ENCODE measurements at places on chromosomes 13 and 19.

- no peak for DNase-seq
Observed at GRCh38 chr13:34352958-34353357, 535.0 kb downstream of the RFC3 start.

DNA sequence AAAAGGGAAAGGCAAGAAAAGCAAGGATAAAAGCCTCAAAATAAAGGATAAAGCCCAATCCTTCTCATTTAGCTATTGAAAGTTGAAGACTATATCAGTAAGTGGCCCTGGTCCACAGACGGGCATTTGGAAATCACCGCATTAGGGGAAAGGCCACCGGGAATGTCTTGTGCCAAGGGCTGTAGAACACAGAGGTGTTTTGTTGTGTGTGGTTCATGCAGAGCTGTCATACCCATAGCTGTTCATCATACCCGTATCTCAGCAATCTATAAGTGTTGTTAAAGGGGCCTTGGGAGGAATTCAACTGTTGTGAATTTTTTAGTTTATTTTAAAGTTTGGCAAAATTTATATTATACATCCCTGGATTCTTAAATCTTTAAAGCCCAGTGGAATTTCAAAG is 33.0 kb downstream of the DLEU7 start:
- no peak for DNase-seq

DNA sequence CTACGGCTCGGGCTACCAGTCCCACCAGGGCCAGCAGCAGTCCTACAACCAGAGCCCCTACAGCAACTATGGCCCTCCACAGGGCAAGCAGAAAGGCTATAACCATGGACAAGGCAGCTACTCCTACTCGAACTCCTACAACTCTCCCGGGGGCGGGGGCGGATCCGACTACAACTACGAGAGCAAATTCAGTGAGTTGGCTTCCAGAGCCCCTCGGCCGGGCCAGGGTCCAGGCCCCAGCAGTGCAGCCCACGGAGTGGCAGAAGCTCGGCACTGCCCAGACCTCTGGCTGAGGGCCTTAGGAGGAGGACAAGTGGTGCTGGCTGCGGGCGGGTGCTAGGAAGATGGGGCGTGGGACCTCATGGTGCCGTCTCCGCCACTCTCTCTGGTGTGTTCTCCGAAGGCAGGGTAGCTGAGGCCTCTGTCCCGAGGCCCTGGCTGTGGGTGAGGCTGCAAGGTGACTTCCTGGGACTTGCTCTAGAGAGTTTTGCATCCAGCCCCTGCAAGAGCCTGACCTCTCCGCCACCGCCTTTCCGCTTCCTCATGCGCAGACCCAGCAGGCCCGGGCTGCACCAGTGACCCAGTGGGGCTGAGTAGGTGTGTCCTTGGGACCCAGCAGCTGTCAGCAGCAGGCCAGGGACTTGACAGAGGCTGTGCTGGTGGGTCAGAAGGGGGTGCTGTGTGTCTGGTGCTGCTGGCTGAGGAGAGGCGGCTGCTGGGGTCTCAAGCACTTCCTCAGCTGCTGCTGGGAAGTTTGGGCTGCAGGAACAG is 13.5 kb upstream of the QTRT1 start:
- no peak for DNase-seq

GRCh38 chr19:39942366-39942730 is 7.9 kb upstream of the FCGBP start:
- DNase-seq = no peak

- DNase-seq = no peak
Observed at GRCh38 chr13:70732611-70733010, 624.4 kb upstream of the KLHL1 start.

DNA sequence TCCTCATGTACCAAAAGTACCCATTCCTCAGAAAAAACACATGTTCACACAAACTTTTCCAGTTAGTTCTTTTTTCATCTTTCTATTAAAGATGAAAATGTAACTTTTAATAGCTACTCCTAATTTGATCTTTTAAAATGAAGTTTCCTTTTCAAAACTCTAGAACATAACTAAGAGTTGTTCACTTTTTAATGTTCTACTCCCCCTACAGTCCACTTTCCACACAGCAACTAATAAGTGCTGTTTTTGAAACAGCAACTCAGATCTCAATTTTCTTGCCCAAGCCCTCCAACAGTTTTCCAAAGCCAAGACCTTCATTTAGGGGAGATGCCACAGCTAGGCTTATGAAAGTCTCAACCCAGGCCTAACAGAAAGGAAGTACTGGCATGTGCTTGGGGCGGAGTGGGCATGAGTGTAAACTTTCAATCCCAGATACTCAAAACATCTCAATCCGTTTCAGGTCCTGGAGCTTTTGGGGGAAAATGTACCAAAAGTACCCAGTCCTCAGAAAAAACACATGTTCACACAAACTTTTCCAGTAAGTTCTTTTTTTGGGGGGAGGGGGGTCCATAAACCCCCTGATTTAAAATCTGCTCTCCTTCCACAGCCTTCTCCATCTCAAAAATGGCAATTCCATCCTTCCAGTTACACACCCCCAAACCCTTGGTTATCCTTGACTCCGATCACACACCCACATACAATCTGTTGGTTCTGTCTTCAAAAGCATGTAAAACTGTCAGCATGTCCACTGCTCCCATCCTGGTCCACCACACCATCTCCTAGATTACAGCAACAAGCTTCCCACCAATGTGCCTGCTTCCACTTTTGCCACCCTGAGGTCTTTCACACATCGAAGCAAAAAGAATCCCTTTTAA is 2.0 kb downstream of the FBL start:
- DNase-seq = peak; percentile 62
